Forelimb muscle (tissue), 1 donor: ENCODE measurements at places on chromosomes 12 and 14.

- DNase-seq: no peak
Observed at GRCh38 chr12:121830134-121830533, 26.3 kb downstream of the SETD1B start.

DNA sequence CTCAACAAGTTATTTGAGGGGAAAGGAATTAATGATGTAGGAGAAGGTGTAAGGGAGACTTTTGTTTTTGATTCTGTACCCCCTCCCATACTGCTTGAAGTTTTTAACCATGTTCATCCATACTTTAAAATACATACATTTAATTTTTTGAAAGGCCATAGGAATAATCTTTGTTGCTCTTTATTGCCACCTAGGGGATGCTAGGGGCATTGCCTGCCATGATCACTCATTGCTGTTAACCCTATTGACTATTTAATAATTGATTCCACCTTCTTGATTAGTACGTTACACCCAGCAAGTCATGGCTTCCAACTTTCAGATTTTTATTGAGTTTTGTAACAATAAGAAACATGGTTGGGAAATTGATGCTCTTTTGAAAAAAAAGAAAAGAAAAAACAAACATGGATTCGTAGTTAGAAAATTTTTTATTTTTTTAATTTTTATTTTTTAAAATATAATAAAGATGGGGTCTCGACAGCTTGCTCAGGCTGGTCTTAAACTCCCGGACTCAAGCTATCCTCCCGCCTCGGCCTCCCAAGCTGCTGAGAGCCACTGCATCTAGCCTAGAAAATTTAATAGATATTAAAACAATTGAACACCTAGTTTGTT, 8.5 kb upstream of the PRKAB1 start:
- DNase-seq: no peak

- DNase-seq: no peak
Observed at GRCh38 chr12:105729926-105730325, 399.4 kb downstream of the C12orf75 start.

GRCh38 chr14:101090976-101091375, 187.5 kb upstream of the RTL1 start:
- no peak for DNase-seq

GRCh38 chr14:96267916-96268315, 11.9 kb downstream of the BDKRB1 start:
- DNase-seq: no peak

DNA sequence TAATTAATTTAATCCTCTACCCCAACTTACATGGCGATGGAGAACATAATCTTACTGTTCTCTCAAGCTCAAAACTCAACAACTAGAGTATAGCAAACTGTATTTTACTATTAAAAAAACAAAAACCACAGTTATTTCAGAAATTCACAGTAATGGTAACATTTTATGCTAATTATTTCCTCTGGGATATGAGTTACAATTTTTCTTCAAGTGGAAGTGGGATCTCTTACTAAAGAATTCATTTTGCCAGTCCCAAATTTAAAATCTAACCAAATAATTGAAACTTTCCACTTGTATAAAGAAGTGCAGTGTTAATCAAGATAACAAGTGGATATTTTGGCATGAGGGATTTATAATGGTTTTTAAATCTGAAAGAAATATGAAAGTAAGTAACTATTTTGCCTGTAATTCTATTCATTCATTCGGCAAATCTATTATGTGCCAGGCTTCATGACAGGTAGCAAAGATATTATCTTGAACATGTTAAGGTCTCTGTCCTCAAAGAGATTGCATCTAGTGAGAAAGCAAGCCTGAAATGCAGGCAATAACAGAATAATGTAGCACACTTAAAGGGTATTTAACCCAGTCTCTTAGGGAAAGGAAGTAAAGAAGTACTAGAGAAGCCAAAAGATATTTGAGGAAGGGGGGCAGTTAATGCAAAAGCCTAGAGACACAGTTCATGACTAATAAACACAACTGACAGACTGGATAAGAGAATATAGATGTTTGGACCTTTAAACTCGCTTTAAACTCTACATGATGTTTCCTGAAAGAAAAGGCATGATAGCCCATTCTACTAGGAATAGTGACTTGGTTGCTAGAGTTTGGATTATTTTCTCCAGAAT, 44.0 kb downstream of the TAOK3 start:
- DNase-seq: no peak

DNA sequence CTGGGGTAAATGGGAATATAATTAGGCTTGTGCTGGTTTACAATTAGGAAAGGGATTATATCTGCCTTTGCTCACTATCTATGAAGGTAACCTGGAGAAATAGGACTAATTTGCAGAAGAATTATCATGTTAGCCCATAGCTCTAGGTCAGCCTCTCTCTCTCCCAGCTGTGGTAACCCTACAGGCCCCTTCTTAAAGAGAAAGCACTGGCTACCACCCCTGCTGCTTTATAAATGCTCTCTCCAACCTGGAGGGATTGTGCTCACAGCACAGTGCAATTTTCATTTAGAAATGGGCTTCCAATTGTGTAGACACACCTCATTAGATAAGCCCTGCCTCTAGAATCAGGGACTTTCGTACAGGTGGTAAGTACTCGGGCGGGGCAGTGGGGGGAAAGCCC, 22.7 kb upstream of the MGST1 start:
- DNase-seq: no peak

DNA sequence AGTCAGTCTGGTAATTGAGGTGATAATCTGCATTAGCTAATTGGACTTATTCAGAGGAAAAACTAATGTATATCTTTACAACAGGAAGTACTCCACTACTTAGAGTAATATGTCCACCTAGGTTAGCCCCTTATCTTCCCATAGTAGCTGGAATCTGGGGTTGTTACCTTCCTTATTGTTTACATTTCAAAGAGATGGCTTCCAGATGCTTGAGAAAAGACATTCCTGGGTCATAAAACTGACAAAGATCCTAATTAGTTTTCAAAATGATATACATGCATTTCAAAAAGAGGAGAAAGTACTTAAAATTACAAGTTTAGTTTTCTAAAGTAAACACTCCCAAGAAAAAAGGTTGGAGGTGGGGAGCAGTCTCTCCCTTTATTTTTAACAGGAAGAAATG, 78.1 kb downstream of the RPL10L start:
- DNase-seq: no peak

GRCh38 chr14:80110721-80111120, 100.6 kb downstream of the DIO2 start:
- no peak for DNase-seq

GRCh38 chr14:99756796-99757195, 36.4 kb upstream of the EML1 start:
- DNase-seq: no peak

DNA sequence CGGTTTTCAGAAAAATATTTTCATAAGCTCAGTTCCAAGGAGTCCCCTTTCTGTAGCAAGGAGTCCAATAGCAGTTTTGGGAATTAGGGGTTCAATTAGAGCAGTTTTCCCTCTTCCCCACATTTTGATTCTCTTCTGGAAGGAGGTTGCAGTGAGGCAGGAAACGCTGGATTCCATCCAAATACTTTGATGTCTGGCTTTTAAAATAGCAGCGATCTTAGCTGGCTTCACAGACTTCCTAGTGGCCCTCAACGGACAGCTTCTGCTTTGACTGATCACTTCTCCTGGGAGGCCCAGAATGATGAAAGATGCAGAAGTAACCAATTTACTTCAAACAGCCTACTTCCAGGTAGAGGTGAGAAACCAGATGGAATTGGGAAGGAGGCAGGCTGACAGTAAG, 63.1 kb downstream of the C12orf75 start:
- no peak for DNase-seq

DNA sequence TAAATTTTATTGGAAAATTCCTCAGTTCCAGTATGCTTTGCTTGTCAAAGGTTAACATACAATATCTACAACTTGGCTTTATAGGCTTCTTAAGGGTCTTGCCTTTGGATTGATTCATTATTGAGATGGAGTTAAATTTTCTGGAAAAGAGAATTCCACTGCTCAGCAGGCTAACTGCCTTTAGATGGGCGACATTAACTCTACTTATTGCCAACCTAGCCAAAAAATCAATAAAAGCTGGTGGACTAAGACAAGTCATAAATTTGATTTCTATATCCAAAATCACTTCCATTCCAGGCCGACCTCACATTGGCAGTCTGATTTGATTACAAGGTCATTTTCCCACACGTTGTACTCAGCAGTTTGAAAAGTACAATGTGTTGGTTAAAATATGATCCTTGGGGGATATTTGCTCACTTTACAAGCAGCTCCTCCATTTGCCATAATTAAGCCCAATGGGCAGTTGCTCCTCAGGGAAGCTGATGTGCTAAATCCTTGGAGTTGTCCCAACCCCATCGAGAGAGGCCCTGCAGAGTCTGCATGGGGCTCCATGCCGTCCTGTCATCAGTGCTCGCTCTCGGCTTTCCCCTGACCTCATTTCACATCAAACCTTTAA, 36.1 kb upstream of the CRY1 start:
- DNase-seq: no peak

DNA sequence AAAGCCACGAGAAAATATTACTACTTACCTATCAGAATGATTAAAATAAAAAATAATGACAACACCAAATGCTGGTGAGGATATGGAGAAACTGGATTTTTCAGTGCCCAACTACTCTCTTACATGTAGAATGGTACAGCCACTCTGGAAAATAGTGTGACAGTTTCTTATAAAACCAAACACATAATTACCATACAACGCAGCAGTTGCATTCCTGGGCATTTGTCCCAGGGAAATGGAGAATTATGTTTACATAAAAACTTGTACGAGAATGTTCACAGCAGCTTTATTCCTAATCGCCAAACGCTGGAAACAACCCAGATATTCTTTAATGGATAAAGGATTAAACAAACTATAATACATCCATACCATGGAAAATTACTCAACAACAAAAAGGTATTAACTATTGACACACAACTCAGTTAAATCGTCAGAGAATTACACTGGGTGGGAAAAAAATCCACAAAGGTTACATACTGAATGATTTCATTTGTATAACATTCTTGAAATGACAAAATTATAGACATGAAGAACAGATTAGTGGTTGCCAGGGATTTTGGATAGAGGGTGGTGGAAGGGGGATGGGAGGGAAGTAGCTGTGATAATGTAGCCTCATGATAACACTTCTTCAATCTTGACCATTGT, 35.4 kb downstream of the TAOK3 start:
- no peak for DNase-seq
